ENCODE measurements at places on chromosomes 1 and 21.

GRCh38 chr1:222788402-222789156 is 26.3 kb upstream of the DISP1 start:
- DNase-seq, result no peak

- DNase-seq, result no peak
Measured at GRCh38 chr1:232459087-232459486, 170.8 kb downstream of the SIPA1L2 start.

- no peak for DNase-seq
Measured at GRCh38 chr1:159465191-159465603, 25.7 kb downstream of the OR10J1 start.

GRCh38 chr1:83958704-83959103 is 40.2 kb downstream of the TTLL7 start:
- DNase-seq, result no peak

DNA sequence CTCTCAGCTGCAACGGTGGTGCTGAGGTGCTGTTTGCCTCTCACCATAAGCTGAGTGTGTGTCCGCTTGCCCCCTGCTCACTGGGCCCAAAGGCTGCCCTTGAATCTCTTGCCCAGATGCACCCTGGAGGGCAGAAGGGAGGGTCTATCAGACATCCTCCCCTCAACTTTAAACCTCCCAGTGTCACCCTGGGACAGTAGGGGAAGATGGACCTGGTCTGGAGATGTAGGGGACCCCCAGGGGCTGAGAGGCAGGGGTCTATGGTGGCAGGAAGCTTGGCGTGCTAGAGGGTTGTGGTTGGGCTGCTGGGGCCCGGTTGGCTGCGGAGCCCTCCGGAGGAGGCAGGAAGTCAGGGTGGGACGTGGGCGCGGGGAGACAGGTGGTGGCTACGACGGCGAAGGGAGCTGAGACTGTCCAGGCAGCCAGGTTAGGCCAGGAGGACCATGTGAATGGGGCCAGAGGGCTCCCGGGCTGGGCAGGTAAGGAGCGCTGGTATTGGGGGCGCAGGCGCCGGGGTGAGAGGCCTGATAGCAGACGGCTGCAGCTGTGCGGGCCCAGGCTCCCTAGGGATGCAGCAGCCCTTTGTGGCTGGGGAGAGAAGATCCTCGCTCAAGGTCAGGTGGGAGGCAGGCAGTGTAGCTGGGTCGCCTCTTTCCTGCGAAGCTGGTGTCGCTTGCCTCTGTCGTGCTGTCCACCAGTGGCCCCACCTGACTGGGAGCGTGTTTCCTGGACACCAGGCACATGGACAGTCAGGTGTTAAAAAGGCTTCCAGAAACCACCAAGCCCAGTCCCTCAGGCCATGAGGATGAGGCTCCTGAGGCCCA is at the start of gene LCK:
Gene LCK (plus strand): TSS at position 373 of the 824 bp plus-strand sequence. CDS start 23,065 bp downstream, outside the sequence.
- peak; percentile 70 for DNase-seq

DNA sequence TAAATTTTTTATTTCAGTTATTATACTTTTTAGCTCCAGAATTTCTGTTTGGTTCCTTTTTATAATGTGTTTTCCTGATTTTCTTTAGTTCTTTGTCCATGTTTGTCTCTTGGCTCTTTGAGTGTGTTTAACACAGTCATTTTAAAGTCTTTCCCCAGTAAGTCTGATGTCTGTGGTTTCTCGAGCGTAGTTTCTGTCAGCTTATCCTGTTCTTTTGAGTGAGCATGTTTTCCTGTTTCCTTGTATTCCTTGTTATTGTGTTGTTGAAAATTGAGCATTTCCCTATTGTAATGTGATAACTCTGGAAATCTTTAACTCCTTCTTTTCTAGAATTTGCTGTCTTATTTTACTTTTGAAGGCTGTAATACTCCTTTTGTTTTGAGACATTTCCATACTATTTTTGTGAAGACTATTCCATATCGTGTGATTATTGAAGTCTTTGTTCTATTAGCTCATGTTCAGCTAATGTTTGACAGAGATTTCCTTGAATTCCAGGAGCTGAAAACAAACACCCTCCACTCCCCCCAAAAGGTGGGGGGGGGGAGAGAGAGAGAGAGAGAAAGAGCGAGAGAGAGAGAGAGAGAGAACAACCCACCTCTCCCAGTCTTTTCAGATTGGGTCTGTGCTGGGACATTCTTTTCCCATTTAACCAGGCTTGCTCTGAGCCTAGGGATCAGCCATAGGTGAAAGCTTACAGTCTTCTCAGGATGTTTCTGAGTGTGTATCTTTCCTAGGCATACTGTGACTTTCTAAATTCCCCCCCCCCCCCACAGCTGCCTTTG is 38.3 kb downstream of the SDCCAG8 start:
- no peak for DNase-seq

All from stimulated activated CD8-positive, alpha-beta memory T cell treated with anti-CD3 and anti-CD28 coated beads, Interleukin-2, amount 100 ng/mL, for 48 hours (primary cell).